ENCODE measurements at places on chromosomes 4 and X. TPM values are rescaled to one million over a fixed set of nuclear protein-coding genes. Genes with fewer than 3 reads are reported as not detected.

GAGE12F gene
- not detected for total RNA-seq

CTSO gene
- 51.2 TPM for total RNA-seq

TMEM150C gene
- 10.2 TPM for total RNA-seq

FAT4 gene
- total RNA-seq, result 118 TPM

TMEM255A gene
- total RNA-seq, result 1.3 TPM

AMER1 gene
- total RNA-seq, result 5.0 TPM

BCORL1 gene
- 4.5 TPM for total RNA-seq

RASL11B gene
- total RNA-seq, result 8.7 TPM

RRH gene
- 0.16 TPM for total RNA-seq

CLIC2 gene
- 13.6 TPM for total RNA-seq

CFAP47 gene
- 0.37 TPM for total RNA-seq

PABPC1L2A gene
- not detected for total RNA-seq

FAM53A gene
- 0.63 TPM for total RNA-seq

SSX1 gene
- total RNA-seq, result not detected

PRDM8 gene
- 7.5 TPM for total RNA-seq

MBNL3 gene
- 44.1 TPM for total RNA-seq

GRCh38 chr4:152935143-152935542 lies 980 bp upstream of the FHDC1 start:
- no peak for DNase-seq

DNA sequence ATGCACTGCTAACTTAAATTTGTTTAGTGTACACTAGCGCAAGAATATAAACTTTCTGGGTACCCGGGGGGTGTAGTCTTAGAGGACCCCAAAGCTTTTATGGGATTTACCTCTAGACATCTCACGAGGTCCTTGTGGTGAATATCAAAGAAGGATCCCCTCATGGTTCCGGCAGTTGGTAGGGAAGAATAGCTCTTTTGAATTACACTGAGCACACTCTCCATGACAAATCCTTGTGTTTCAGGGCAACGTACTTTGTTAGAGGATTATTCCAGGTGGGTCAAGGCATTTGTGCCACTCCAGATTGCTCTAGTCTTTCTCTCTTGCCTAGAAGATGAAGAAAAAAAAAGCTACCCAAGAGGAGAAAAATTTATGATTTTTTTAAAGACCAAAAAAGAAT lies 387.6 kb downstream of the PDHA2 start:
- no peak for DNase-seq

GRCh38 chr4:11021333-11021732 lies 336.8 kb upstream of the CLNK start:
- no peak for DNase-seq

DNA sequence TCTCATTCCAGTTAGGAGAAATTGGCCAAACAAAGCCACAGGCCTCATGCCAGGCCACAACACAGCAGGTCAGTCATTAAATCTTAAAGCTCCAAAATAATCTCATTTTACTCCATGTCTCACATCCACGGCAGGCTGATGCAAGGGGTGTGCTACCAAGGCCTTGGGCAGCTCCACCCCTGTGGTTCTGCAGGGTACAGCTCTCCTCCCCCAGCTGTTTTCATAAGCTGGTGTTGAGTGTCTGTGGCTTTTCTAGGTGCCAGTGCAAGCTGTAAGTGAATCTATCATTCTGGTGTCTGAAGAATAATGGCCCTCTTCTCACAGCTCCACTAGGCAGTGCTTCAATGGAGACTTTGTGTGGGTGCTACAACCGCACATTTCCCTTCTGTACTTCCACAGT lies 949.2 kb downstream of the TECRL start:
- DNase-seq, result no peak

DNA sequence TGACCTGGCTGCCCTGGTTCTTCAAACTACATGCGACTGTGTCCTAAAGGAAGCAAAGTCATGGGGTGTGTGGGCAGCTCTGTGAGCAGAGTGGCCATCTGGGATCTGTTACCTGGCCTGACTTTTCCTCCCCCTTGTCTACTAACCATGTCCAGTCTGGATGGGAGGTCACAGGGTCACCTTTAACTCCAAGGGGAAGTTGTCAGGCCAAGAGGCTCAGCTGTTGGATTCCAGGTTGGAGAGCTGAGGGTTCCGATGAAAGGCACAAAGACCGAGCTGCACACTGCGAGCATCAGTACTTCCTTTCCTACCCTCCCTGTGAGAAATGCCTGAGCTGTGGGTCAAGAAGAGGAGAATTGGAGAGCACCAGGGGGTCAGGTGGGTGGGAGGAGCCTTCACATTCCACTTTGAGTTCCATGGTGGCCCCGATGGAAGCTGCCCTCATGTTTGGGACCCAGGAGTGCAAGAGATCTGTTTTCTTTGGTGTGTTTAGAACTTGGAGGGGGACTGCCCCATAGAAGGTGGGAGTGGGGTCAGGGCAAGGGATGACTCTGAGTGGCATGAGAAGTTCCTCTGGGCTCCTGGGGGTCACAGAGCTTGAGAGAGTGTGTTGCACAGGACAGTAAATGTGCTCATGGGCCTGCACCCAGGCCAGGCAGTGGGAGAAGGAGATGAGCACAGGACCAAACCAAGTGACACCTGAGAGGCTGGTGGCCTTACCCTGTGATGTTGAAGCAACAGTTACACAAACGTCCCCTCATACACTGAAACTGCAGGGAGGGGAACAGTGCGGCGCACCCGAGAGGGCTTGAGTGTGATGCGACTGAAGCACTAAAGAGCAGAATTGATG lies 36.2 kb downstream of the RGS12 start:
- no peak for DNase-seq

DNA sequence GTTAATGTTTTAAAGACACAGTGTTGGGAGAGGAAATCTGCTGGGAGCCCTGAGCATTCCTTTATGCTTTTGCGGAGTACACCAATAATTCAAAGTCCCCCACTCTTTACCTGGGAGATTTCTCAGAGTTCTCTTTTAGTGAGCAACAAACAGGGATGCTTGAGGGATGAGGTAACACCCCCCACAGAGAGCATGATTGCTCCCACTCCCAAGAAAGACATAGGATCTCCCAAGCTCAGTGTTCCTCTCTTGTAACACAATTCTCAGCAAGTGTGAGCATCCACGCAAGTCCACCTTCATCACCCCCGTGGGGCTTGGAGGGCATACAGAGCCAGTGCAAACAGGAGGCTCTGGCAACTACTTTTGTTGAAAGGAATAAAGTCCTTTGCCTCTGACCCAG lies 36.1 kb downstream of the GSPT2 start:
- no peak for DNase-seq

GRCh38 chrX:50100188-50100587 lies 100.6 kb downstream of the AKAP4 start:
- no peak for DNase-seq

- DNase-seq, result no peak
Observed at GRCh38 chr4:165209796-165210195, 2.4 kb downstream of the KLHL2 start.

- DNase-seq, result no peak
Observed at GRCh38 chrX:120426599-120426998, 42.5 kb downstream of the LAMP2 start.

GRCh38 chrX:14356401-14356800 lies 172.9 kb upstream of the GLRA2 start:
- no peak for DNase-seq

DNA sequence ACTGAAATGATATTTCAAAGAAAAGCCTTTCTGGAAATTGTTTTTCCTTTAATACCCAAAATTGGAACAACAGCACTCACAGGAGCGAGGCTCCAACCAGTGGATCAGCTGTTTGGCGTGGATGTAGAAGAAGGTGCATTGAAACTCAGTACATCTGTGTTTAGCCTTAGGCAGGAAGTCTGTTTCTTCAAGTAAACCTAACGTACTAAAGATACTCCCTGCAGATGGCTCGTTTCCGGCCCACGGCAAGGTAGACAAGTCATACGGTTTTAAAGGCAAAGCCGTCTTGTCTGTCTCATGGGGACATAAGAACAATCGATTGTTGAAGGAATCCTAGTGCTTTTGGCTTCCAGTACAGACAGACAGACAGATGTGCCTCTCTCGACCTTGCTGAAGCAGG lies 50.0 kb upstream of the CLCN4 start:
- no peak for DNase-seq

DNA sequence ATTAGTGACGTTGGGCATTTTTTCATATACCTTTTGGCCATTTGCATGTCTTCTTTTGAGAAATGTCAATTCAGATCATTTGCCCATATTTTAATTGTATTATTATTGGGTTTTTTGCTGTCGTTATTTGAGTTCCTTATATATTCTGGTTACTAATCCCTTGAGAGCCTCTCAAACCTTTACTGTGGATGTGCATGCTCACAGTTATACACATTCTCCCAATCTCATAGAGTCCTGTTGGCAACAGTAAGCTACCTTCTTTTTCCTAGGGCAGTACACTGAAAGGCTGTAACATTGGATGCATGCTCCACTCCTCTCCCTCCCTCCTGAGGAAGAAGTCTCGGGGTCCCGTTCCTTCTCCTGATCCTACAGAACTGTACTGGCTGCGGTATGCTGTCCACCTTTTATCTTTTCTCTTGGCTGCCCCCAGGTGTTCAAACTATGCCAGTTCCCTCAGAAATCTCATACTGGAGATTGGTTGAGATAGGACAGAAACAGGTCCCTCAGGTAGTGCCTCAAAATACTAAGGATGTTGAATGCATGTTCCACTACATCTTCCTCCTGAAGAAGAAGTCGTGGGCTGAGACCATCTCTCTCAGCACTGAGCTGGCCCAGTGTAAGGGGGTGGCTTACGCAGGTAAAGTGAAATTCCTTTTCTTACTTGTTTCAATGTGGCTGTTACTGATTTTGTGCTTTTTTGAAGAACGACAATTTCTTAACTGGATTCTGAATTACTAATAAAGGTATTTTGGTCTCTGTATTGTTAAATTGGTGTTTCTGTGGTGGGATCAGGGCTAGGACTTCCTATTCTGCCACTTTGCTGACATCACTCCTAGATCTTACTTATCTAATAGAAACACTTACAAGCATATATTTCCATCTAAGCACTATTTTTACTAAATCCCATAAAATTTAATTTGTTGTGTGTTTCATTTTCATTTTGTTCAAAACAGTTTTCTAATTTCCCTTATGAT lies 145.4 kb upstream of the HUWE1 start:
- no peak for DNase-seq

- no peak for DNase-seq
Observed at GRCh38 chrX:134865682-134866255, 125.0 kb upstream of the SMIM10 start.

DNA sequence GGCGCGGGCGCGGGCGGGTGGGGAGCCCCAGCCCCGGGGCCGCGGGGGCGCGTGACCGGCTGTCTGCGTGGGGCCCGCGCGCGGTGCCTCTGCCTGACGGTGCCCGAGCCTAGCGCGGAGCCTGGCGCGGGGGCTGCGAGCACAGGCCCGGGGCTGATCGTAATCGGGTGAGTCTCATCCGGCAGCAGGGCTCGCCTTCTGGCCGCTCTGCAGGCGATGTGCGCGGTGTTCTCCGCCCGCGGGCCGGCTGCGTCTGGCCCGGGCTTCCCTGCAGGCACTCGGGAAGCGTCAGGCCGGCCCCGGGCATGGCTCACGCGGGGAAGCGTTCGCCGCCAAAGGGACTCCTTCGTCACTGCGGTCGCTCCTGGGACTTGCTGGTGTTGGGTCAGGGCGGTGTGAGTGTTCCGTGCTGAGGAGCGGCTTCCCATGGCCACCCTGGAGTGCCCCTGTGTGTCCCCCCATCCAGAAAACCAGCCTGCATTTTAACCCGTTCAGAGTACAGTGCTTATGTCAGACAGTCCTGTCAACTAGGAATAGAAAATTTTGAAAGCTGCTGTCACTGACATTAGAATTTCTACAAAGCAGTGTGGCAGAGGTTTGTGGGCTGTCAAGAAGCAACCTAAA lies 40.6 kb downstream of the FAM149A start:
- DNase-seq, result no peak

- no peak for DNase-seq
Observed at GRCh38 chr4:8123389-8123788, 35.2 kb downstream of the ABLIM2 start.

- no peak for DNase-seq
Observed at GRCh38 chr4:70298051-70298450, 36.7 kb upstream of the CABS1 start.

- no peak for DNase-seq
Observed at GRCh38 chr4:159152181-159152580, 49.3 kb downstream of the RAPGEF2 start.

DNA sequence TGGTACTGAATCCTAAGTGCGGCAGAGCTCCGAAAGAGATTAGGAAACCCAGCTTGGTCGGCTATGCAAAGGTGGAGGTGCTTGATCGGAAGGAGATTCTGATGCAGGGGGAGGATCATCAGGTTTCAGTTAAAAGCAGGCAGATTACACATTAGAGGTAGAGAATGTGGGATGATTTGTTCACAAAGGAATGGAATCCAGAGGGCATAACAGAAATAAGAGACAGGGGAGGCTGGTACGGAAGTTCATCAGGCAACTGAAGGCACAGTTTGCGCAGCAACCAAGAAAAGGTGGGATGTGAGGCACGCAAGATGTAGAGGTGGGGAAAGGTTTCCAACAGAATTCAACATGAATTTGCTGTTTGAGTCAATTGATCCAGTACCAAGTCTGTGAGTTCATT lies 424 bp upstream of the ZNF330 start:
- DNase-seq, result no peak

GRCh38 chrX:3526071-3526470 lies 179.6 kb upstream of the MXRA5 start:
- DNase-seq, result no peak

GRCh38 chrX:11329021-11329420 lies 35.8 kb downstream of the AMELX start:
- no peak for DNase-seq

GRCh38 chrX:18702362-18703195 lies 4.9 kb upstream of the PPEF1 start:
- no peak for DNase-seq

DNA sequence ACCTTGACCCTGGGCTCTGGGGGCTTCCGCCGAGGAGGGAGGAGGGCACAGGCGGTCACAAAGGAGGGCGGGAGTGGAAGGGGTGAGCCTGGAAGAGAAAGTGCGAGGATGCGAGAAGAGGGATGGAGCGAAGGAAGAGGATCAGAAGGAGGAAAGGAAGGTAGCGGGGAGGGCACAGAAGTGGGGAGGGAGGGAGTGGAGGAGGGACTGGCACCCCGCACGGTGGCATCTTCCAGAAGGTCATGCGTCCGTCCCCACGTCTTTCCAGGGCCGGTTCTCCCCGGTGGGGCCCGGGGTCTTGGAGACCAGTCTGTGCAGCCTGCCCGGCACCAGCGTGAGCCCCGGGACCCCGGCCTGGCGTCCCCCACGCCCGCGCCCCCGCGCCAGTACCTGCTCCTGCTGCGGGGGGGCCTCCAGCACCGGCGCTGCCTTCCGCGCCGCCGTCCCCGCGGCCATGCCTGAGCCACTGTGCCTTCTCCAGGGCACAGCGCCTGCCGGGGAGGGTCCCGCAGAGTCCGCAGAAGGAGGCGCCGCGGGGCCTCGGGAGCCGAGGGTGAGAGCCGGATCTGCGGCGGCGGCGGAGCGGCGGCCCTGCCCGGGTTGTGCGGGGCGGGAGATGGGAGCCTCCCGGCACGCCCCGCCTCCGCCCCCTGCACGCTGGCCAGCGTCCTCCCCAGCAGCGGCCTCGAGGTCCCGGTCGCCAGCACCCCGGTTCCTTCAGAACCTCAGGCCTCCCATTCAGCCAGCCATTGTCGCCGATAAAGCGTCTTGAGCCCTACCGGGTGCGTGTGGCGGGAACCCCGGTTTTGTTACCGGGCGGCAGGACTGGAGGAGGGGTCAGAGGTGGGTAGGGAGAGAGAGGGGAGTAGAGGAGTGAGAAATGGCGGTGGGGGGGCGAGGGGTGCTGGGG lies at the start of gene RNF175:
TSS of gene RNF175 (minus strand) at position 618 of the 910 bp plus-strand sequence. CDS start at position 456, 162 bp downstream.
- DNase-seq, result no peak
